ENCODE measurements at places on chromosomes 5 and 9.

- no peak for DNase-seq
Measured at GRCh38 chr5:136000932-136001331, 27.9 kb upstream of the TGFBI start.

GRCh38 chr9:95769473-95769872 is 106.0 kb upstream of the ERCC6L2 start:
- DNase-seq: no peak

DNA sequence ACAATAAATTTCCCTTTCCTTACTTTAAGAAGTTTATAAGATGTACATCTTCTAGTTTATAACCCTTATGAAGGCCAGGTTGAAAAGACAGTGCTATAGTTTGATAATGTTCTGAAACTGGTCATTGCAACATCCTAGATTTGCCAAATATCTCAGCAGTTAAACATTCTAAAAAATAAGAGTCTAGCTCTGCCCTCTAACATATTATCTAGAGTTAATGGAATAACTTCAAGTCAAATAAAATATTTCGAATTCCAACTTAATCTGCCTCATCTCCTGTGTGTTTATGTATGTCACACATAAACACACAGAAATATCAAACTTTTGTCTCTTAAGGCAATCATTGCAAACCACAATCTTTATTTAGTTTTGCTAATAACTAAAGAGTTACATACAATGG is 796.6 kb downstream of the TLE1 start:
- no peak for DNase-seq

GRCh38 chr9:96169901-96170300 is 132.1 kb downstream of the HSD17B3 start:
- DNase-seq: no peak

DNA sequence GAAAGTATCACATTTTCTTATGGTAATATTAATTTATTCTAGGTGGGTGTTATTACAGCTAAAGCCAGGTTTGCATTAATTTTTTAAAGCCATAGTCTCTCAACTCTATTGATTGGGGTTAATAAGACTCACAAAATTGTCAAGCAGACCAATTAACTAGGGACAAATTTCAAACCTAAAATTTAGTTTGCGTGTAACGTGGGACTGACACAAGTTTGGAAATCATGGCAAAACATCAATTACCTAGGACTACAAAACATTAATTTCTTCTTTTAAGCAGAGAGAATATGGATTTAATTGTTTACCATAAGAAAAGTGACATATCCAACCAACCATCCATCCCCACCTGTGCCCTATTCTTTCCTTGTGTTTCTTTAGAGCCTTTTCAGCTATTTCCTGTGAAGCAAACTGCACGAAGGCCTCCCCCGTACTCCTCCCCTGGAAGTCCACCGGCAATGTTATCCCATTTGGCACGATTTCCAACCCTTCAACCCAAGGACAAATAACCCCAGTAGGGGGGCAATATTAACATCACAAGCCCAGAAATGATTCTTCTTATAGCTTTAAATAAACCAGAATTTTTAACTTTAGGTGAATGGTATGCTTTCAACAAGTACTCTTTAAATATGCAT is 4.4 kb downstream of the HNRNPH1 start:
- no peak for DNase-seq

GRCh38 chr5:122915717-122916461 is 70.5 kb downstream of the SNX24 start:
- no peak for DNase-seq

GRCh38 chr5:105587963-105588662 is 2025.5 kb upstream of the NUDT12 start:
- no peak for DNase-seq

DNA sequence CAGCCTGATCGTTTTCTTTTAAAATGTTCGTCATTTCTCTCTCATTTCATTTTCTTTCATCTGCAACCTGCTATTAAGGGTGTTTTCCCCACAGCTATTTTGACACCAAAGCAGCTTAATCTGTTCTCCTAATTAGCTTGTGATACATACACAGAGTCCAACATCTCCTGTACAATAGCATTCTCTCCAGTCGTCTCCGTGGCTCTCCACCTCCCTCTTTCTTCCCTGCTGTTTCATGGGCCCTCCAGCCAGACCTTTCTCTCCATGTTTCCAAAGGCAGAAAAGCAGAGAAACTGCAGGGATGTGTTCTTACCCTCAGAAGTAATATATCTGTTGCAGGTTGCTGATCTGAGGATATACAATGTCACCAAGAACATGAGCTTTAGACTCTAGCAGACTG is 88.8 kb upstream of the SPOCK1 start:
- DNase-seq: no peak

DNA sequence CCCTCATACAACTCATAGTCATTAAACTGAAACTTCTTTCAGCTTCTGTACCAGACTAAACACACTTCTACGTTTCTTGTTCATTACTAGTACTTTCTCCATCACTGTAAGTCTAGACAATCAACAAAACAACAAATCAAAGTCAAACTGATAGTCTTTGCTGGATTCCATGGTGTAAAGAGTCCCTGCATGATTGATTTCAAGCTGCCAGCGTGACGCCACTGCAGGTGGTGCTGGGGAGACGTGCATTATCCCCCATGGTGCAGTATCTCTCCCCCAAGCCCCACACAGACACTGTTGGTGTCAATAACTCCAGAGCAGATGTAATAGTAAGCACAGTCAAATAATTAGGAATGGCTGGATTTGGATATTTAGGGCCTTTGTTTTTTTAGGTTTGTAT is 10.7 kb upstream of the SLC2A8 start:
- DNase-seq: no peak

GRCh38 chr5:147485046-147485445 is 24.8 kb downstream of the DPYSL3 start:
- no peak for DNase-seq

DNA sequence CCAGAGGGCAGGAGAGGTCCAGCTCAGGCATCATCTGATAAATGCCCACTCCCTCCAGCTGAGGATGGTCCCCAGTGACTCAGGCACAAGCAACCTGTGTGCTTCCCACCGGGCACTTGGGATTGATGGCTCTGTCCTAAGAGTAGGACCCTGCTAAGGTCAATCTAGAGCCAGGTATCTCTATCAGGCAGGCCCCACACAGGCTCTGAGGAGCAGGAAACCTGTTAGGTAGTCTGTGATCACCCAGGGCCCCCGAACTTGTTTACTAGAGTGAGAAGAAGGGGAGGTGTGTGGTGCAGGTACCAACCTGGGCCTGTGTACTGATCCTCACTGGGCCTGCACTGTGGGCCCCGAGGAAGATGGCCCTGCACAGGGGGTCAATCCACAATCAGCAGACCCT is 119.6 kb upstream of the FSTL4 start:
- DNase-seq: no peak

DNA sequence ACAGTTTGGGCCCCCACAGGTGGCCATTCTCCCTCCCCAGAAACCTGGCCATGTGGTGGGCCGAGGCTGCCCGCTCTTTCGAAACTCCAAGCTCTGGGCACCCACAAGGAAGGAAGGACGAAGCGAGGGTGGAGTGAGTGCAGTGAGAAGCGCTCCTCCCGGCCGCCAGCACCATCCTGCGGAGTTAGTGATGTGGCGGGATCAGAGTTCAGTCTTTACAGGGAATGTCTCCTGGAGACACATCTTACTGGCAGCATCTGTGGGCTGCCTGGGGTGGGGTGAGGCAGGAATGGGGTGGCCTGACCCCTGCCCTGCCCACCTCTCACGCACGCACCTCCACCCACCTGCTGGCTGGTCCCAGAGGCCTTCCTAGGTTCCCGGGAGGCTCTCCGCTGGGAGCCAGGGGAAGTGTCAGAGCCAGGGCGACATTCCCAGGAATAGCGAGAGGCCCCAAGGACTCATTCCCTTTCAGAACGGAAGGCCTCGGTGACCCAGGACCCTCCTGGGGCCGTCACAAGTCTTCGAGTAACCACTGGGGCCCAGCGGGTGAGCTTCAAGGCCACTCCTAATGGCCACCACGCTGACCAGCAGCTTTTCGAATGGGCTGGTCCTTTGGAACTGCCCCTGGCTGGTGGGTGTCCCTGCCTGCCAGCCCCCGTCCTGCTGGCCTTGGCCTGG is 5.5 kb upstream of the RNU6ATAC start:
- no peak for DNase-seq

All from activated CD8-positive, alpha-beta memory T cell treated with anti-CD3 and anti-CD28 coated beads for 48 hours (primary cell).